ENCODE measurements at places on chromosomes 7 and 10.

GRCh38 chr7:27546610-27547009 lies 116.1 kb downstream of the HIBADH start:
- no peak for DNase-seq

DNA sequence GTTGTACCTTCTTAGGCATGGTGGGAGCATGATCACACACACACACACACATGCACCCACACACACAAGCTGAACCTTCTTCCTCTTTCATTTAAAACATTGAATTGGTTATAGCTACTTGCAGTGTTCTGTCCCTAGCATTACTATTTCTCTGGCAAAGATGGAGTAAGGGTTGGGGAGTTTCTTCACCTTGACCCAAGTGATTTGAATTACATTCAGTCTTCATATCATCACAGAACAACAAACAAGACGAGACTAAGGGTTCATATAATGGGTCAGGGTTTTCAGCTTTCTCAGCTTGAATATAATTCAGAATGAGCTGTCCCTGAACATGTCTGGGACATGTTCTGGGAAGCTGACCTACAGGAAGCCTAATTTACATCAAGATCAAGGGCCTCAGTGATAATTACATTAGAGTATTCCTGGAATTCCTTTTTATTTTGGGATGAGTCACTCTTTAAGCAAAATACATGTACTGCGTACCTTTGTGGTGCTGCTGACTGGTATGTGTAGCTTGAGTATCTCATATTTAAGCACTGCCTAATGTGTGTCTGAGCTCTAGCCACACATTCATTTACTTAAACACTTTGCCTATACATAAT lies 213.5 kb upstream of the TMEM229A start:
- no peak for DNase-seq

GRCh38 chr10:103917302-103918052 lies 507 bp downstream of the STN1 start:
- DNase-seq = peak; percentile 50

- DNase-seq = no peak
These were observed 462.9 kb upstream of the ZMIZ1 start for GRCh38 chr10:78605800-78606350.

DNA sequence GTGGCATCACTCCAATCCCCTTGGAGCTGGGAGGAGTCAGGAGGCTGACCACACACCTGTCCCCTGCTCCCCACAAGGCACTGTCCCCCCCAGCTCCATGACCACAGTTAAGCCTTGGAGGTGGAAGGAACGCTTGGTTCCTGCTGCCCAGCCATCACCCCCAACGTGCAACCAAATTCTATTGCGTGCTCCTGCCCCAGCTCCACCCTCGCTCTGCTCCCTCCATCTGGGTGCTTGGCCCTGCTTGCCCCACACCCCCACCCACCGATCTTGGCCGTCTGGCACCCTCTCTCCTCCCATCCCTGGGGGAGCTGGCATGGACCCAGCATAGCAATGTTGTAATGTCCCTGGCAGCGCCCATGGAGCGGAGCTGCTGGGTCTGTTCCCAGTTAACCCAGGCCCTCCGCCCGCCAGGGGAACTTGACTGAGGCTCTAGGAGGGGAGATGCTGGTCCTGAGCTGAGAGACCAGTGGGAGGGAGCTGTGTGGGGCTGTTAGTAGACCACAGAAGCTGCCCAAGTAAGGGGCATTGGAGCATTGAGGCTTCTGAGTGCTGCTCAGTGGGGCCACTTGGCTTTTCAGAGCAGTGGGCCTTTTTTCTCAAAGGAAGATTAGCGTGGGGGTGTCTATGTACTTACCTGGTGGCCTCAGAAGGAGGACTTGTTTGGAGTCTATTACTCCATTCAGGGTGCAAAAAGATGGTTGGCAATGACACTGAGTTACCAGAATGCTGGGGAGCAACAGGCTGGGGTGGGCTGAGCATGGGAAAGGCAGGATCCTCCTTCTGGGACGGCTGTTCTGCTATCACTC lies 1.1 kb downstream of the EPHB6 start:
- DNase-seq = no peak

- no peak for DNase-seq
These were observed 22.9 kb upstream of the AQP1 start for GRCh38 chr7:30888747-30889146.

DNA sequence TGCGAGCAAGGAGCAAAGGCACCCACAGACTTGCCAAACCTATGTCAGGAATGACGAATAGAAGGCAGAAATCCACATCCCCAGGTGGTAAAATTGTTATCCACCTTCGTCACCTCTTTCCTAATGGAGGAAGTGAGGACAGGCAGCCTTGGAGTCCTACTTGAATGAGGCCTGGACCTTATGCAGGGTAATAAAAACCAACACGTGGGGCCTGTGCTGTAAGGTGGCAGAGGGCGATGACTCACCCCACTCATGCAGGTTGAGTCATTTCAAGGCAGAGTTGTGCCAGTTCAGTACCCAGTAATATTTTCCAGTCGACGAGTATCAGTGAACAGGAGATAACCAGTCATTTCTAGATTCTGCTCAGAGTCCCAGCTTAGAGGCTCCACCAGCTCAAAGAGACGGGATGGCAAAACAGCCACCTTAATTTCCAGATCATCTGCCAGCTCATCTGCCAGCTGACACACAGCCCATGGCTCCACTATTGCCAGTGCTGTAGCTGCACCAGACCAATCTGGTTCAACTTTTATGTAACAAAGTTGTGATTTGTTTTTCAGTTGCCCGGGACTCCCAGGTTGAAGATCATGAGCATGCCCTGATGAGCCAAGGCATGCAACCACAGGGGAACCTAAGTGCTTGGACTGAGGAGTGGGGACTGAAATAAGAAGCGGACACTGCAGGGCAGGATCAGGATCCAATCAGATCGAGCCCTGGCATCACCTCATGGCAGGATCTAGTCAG lies 176.2 kb upstream of the ITGB1 start:
- DNase-seq = peak; percentile 62

DNA sequence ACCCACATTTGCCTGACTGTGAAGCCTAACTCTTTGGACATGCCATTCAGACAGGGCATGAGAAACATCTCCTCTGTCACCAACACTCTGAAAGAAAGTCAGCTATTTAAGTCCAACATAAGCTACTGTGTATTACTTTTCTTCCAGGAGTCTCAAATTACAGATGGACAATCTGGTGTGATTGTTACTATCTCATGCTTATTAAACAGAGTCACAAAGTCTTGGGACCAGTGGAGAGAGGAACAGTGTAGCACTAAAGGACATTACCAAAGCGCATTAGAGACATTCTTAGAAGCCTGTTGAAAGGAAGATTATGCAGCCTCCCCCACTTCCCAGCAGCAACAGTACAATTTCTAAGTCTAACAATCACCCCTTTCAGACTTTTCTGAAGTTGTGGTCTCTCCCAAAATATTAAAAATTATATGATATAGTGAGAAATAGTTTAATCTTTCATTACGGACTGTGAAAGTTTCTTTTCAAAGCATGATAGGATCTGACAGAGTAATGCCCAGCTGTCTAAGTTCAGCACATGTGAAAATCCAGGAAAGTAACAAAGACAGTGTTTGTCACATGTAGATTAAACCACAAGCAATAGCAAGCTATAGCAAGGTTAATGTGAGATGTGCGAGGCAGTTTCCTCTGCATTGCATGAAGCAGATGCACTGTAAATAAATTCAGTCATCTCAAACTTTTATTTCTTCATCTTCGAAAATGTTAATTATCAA lies 280.9 kb upstream of the FZD8 start:
- DNase-seq = no peak

DNA sequence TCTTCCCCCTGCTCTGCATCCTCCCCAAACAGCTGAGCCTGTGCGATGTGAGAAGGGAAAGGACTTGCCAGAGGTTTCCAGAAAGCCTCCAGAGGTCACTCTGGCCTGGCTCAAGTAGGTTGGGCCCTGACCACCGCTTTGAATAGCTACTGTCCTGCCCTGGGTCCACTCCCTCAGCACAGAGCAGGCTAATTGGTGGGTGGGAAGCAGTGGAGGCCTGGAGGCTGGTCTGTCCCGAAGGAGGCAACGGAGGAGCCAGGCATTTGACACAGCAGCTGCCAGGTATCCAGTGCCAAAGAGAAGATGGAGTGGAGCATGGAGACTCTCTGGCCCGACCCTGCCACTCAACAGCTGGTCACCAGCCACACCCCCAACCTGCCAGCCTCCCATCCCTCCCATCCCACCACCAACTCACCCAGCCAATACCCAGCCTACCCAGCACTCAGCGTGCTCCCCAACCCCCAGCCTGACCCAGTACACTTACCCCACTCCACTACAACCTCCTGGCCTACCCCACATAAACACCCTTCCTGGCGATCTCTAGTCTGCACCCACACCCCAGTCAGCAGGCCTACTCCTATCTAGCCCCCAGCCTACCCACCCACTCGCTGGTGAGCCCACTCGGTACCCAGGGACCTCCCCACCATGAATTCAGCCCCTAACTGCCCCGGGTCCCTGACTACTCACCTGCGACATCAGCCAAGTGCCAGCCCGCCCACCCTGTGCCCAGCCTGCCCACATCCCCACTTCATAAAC lies 64.6 kb upstream of the COL13A1 start:
- DNase-seq = no peak

GRCh38 chr7:151821226-151821625 lies 55.7 kb downstream of the PRKAG2 start:
- no peak for DNase-seq

DNA sequence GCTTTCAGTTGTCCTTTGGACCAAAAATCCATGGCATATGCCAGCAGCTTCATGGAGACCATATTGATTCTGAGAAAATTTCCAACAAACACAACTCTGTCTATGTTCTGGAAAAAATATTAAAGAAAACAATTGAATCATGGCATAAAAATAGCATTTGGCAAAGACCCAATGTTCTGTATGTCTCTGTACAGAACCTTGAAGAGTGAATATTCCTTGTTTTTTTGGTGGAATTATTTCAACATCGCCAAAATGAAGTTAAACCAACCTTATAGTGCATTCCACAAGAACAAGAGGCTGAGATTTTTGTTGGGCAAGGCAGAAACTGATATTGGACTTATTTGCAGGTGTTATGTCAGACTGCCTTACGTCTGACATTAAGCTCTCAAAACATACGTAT lies 53.3 kb upstream of the SLC16A12 start:
- no peak for DNase-seq

DNA sequence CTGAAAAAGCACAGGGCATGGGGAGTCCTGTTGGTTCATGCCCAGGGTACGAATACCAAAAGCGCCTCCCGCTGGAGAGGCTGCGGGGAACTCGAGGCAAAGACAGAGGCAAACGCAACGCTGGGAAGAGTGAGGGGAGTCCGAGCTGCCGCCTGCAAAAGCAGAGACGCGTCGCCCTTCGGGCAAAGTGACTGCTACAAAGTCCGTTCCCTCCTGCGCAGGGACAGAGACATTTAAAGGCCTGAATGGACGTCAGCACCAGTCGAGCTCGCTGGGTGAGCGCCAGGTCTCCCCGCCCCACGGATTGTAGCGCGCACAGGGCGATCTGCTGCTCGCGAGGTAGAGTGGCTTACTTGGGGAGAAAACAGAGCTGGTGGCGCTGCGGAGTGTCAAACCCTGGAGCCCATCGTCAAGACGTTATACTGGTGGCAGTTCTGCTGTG lies 732.8 kb downstream of the ZWINT start:
- no peak for DNase-seq

GRCh38 chr10:91800756-91801155 lies 2.5 kb downstream of the TNKS2 start:
- DNase-seq = no peak

DNA sequence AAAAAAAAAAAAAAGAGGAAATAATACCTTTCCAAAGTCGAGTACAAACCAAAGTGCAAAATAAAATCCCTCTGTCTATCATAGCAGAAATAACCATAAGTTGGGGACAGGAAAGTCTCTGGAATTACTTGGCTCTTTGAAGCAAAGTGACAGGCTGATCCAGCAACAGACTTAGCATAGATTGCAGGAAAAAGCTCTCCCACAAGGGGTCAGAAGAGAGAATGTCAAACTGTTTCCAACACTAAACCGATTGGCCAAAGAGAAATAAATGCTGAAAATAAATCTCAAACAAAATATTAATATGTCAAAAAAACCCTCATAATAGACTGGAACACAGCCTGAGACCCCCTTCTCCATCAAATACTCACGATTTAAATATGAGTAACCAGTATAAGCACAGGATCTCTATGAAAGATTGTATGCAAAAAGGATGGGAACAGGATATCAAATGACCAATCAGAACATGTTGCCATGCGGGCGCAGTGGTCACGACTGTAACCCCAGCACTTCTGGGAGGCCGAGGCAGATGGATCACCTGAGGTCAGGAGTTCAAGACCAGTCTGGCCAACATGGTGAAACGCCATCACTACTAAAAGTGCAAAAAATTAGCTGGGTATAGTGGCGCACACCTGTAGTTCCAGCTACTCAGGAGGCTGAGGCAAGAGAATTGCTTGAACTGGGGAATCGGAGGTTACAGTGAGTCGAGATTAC lies 1000.7 kb upstream of the LRRN3 start:
- DNase-seq = peak; percentile 26

DNA sequence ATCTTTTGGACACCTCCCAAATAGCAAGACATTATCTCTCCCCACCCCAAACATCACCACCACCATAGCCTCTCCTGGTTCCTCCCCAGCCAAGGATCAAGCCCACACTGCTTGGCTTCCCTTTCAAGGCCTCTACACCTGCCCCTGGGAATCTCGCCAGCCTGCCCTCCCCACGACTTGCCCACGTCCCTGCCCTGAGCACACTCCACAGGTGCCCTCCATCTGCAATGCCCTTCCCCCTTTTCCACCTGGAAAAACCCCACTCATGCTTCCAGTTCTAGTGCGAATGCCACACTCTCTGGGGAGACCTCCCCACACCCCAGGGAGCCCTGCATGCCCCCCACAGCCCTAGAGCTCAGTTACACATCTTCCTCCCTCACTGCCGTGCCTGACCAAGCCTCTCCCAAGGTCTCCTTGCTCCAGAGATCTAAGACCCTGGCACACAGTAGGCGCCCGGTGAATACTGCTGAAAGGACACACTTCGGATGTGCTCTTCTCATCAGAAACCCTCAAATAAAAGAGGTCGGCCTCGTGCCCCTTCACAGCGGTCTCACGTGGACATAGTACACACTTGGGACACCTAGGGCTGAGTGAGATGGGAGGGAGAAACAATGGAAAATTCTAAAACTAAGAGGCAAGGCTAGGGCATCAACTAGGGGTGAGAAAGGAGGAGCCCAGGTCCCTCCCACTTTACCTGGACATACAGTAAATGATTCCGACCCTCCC lies 91.4 kb downstream of the DLG5 start:
- DNase-seq = no peak

DNA sequence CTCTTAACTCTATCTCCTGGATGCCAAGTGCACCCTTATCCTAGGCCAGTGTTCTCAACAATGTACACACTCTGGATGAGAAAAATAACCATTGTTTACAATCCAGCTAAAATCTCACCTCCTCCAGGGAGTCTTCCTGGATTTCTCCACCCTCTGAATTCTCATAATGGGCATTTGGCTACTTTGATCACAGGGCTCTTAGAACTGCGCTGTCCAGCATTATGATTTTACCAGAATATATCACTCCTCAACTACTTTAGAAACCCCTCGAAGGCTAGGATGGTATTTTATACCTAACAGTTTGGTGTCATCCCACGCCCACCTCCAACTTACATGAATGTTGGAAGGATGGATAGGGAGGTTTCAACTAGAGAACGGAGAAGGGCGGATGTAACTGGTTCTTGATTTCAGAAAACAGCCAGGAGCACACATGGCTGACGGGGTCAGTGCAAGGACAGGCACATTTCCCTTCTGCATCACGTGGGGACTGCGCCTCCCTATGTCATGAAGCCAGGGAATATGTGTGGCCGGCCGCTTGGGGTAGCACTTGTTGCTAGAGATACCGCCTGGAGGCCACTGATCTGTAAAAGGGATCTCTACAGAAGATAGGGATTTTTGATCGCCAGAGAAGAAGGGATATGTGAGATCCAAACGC lies 1.2 kb upstream of the ATP6V0E2 start:
- peak; percentile 55 for DNase-seq

All from activated naive CD4-positive, alpha-beta T cell treated with anti-CD3 and anti-CD28 coated beads, Interleukin-2, amount 10 ng/mL, durations not matched to agents 7 days and 5 days (primary cell).